ENCODE measurements at places on chromosomes 3 and 15. TPM values are rescaled to one million over a fixed set of nuclear protein-coding genes. Genes with fewer than 3 reads are reported as not detected.

The ADAMTSL3 gene
- total RNA-seq: 1.4 TPM

The PLA2G4D gene
- total RNA-seq: 1.5 TPM

The SI gene
- total RNA-seq: not detected

The TBC1D5 gene
- 27.6 TPM for total RNA-seq

- ATAC-seq: no peak
These were observed 4.1 kb upstream of the PSMA4 start for GRCh38 chr15:78536134-78536533.
